ENCODE measurements at places on chromosomes 16 and 17. TPM values are rescaled to one million over a fixed set of nuclear protein-coding genes. Genes with fewer than 3 reads are reported as not detected.

The KRTAP4-3 gene
- not detected for total RNA-seq

The USP7 gene
- 167 TPM for total RNA-seq

The KCNH4 gene
- 0.71 TPM for total RNA-seq

The KRT40 gene
- total RNA-seq = not detected

The TBC1D26 gene
- total RNA-seq = 2.4 TPM

The TCAP gene
- total RNA-seq = 2.3 TPM

The CDH11 gene
- 2.6 TPM for total RNA-seq

The ABCC11 gene
- not detected for total RNA-seq

The ZDHHC1 gene
- total RNA-seq = 4.6 TPM

The TLCD3B gene
- total RNA-seq = 253 TPM

The DVL2 gene
- total RNA-seq = 79.1 TPM

The MVP gene
- 82.7 TPM for total RNA-seq

Data from glutamatergic neuron (in vitro differentiated cells).